ENCODE measurements at places on chromosomes 12 and 14. TPM values are rescaled to one million over a fixed set of nuclear protein-coding genes. Genes with fewer than 3 reads are reported as not detected.

Gene LMO3
- 0.24 TPM for total RNA-seq

DNA sequence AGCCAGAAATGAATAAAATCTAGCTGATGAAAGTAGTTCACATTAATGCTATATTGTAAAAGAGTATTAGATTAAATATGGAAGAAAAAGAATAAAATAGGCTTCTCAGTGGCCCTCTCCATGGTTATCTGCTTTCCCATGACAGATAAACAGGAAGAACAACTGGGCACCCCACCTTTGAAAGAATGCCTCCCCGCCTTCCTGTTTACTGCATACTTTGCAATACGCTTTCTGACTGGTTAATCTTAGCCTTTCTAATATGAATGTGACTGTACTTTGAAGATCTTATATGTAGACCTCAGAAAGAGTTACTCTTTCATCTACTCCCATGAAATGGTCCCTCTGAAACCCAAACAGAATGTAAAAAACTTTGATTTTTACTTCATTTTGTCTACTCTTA is 34.1 kb upstream of the DAAM1 start:
- no peak for ATAC-seq

DNA sequence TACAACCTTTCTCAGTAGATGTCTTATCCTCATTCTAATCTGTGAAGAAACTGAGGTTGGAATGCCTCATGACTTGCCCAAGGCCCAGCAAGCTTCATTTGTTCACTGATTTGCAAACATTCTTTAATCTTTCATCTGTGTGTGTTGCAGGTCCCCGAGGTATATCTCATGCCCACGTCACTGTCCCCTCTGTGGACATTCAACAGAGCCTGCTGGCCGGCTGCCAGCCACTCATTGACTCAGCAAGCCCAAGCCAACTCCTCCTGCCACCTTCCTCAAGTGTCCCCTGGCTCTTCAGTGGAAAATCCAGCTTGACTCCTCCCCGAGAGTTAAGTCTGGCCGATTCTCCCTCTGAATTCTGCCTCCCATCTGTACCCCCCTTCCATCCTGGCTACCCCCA is 1.9 kb upstream of the DCAF4 start:
- ATAC-seq, result no peak

DNA sequence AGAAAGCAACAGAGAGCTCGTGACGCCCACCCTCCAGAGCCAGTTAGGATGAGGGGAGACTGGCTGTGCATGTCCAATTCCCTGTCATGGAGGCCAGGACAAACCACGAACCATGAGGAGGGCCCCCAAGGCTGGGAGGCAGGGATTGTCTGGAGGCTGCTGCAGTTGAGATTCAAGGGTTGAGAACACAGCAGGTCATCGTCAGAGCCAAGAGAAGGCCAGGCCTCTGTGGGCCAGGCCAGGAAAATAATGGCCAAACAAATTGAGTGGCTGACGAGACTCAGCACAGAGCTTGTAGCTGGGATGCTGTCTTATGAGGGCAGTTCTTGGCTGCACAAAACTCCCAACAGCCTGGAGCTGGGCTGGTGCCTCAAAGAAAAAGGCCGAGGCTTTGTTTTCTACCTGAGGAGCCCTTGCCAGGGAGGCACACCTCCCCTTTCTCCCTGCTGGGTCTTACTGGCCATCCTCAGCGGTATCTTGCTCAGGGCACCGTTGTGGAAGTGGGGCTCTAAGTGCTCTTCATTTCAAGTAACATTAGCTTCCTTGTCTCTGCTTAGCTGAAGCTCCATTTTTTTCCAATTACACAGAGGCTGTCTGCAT is 665.9 kb downstream of the BCL11B start:
- ATAC-seq, result no peak

Gene SOCS2
- 5.8 TPM for total RNA-seq

- no peak for ATAC-seq
Measured at GRCh38 chr14:106842687-106843086, 1316.3 kb downstream of the TMEM121 start.

Gene CFAP54
- total RNA-seq, result 0.28 TPM

Gene ALDH1L2
- 6.0 TPM for total RNA-seq

Gene MYO1H
- total RNA-seq, result 1.0 TPM

DNA sequence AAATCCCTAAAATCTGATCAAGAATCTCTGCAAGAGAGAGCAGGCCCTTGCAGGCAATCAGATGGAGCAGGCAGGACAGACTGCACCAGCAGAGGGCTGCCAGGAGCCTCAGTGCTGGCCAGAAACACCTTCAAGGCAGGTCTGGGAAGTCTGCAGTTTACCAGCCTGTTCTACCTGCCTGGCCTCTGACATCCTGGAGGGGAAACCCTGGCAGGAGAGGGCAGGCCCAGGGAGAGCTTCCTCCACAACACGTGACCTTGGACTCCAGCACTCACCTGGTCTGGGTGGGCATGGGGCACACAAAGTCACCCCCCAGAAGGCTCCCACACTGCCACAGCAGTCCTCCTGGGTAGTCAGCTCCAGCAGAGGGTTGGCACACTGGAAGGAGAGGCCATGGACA is 56.0 kb downstream of the ISCA2 start:
- peak; percentile 91 for ATAC-seq

Gene TBX3
- total RNA-seq, result 2.4 TPM

GRCh38 chr12:18719922-18720510 is 17.8 kb downstream of the PLCZ1 start:
- ATAC-seq, result peak; percentile 71

Gene KRT5
- total RNA-seq, result 11,855 TPM

DNA sequence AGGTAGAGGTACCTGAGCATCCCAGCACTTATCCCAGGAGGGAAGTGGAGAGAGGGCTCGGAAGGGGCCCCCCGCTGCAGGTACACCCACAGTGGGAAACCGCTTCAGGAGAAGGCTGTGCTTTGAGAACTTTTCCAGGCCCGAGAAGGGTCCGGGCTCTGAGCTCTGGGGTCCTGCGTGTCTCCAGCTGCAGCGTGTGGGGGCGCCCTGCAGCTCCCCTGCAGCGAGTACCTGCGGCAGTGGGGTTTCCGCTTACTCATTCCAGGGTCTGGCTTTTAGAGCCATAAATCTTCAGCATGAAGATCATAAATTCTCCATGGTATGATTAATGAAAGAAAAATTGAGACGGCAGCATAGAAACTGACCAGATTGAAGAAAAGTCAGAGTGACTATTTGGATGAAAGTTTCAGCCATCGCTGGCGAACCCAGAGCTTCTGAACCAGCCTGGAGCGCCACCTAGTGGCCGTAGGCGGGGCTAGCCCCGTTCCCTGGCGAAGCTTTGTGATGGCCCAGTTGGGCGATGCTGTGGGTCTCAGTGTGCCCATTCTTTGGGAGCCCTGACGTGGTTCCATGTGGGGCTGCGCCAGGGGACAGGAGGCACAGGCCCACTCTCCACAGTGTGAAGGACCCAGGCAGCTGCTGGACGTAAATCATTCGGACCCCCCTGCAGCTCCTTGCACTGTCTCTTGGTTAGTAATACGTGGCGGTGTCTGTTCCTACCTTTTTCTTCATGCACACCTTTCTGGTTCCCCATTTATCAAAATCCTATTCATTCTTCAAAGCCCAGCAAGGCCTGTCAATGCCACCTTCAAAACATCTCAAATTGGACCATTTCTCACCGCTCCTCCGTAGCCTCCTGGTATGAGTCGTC is 198.2 kb downstream of the TSPAN9 start:
- peak; percentile 49 for ATAC-seq

- ATAC-seq, result no peak
Measured at GRCh38 chr12:40551466-40551865, 140.8 kb upstream of the CNTN1 start.

DNA sequence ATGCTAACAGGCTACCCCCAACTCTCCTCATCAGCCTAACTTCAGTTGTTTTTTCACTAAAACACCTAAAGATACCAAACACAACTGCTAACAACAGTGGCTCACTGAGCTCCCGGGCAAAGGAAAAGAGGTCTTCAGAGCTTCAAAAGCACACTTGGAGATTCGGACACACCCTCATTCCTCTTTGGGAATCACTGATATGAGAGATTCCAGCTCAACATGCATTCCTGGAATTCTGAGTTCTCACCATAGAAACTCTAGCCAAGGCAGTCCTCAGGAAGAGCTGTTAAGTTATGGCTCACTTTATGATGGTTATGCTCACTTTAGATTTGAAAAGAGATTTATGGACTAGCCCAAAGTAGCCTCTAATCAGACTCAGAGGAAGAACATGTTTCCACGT is 40.1 kb downstream of the STXBP6 start:
- ATAC-seq, result no peak

GRCh38 chr14:61911574-61911973 is 149.4 kb downstream of the SNAPC1 start:
- no peak for ATAC-seq

GRCh38 chr14:35333264-35333730 is 41.1 kb downstream of the PSMA6 start:
- no peak for ATAC-seq

DNA sequence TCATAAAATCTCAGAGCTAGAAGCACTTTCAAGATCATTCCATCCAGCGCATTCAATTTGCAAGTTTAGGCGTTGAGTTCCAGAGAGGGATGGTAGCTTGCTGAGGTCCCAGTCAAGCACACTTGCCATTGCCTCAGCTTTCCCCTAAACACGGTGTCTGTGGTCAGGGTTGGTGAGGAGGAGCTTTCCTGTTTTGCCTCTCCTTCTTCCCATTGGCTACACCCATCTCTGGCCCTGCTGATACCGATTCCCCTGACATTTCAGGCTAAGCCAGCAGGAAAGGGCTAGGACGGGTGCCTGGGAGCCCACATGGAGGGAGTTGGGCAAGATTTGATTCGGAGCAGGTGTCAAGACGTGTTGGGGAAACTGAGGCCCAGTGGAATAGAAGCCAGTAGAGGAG is 9.1 kb downstream of the NFATC4 start:
- no peak for ATAC-seq

Gene ITGB7
- 7.0 TPM for total RNA-seq

DNA sequence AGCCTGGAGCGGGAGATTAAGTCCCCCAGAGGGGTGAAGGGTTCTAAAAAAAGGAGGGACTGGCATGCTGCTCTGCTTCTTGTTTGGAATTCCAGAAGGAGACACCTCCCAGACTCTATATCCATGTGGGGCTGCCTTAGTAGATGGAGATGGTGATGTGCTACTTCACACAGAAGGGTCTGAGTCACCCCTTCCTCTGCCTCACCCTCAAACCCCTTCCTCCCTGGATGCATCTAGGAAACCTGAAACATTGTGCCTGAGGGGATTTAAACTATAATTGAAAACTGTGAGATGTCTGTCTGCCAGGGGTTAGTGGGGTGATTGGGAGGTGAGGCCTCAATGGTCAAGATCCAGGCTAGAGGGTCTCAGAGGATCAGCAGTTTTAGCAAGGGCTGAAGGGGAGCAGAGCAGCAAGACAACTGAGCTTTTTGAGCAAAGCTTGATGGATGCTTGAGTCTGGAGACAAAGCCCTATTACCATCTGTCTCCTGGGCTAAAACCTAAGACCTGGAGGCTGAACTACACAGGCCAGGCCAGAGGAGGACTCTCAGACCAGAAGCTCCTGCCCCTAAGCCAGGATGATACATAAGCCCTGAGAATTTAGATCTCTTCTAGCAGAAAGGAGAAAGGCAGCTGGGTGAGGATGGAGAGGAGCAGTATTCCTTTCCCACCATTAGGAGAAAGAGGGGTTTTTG is 314.7 kb upstream of the ATP2B1 start:
- ATAC-seq, result no peak

- peak; percentile 24 for ATAC-seq
Measured at GRCh38 chr12:47234576-47235141, 154.9 kb upstream of the AMIGO2 start.

DNA sequence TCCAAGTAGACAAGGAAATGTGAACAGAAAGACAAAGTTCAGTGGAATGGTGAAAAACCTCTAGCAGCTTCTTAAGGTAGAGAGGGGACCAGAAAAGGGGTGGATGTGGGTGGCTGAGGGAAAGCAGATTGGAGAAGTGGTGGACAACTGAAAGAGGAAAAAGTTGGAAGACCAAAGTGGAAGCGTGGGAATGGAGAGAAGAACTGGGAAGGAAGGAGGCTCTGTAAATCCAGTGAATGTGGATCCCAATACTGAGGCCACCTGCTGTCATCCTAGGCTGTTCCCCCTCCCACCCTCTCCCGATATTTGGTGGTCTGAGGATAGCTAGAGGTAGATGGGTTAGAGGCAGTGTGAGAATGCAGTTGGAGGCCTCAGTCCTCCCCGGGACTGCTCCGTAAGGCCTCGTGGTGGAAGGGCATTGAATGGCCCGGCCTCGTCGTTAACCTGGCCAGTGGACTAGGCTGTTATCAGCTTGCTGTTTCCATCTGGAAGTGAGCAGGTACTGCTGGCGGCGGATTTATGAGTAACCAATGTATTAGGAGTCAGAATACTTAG is 822 bp upstream of the POU6F1 start:
- ATAC-seq, result peak; percentile 27

Gene FGD4
- total RNA-seq, result 17.4 TPM

- no peak for ATAC-seq
Measured at GRCh38 chr12:107521826-107522355, 163.7 kb upstream of the PWP1 start.

GRCh38 chr12:110174373-110174996 is 50.3 kb downstream of the IFT81 start:
- ATAC-seq, result no peak

Gene CAPZA3
- not detected for total RNA-seq

Gene ADAMTS20
- not detected for total RNA-seq

GRCh38 chr14:80215081-80215480 is 3.8 kb upstream of the DIO2 start:
- ATAC-seq, result no peak

Gene DCN
- 57.4 TPM for total RNA-seq

DNA sequence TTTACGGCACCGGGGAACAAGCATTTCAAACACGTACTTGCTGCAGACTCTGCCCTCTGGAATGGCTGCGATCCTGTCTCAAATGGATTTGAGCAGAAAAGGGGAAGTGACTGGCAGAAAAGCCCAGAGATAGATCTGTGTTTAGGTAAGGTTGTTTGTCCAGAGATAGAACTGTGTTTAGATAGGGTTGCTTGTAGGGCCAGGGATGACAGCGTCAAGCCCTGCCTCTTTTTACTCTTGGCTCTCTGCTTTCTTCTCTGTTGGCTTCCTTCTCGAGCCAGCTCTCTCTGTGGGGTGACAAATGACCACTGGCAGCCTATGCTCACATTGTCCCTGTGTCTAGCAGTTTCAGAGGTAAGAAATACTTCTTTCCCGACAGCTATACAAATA is 11.4 kb downstream of the DGLUCY start:
- no peak for ATAC-seq

- ATAC-seq, result no peak
Measured at GRCh38 chr12:108289350-108290161, 49.6 kb downstream of the CMKLR1 start.

- ATAC-seq, result no peak
Measured at GRCh38 chr12:65609359-65609771, 214.9 kb upstream of the HMGA2 start.

DNA sequence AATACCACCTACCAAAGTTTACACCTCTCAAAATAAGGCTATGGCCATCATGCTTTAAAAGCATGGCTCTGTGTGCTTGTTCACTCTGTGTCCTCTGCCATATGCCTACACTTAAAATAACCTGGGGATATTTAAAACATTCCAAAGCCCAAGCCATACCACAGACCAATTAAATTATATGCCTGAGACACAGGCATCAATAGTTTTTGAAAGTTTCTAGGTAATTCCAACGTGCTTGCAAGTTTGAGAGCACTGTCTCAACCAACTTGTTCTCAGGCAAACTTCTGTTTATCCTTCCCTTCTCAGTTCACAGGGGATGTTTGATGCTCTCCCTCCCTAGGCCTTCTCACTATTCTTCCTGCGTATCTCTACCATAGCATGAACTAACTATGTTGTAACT is 3.4 kb upstream of the FRMD6 start:
- ATAC-seq, result no peak

Gene GRIN2B
- total RNA-seq, result under 0.01 TPM

Gene ISM2
- total RNA-seq, result not detected

GRCh38 chr14:75375983-75376382 is 51.8 kb upstream of the JDP2 start:
- no peak for ATAC-seq

GRCh38 chr12:24814379-24815113 is 134.4 kb downstream of the BCAT1 start:
- ATAC-seq, result no peak

Data from esophagus mucosa (tissue), 1 donor.